Osteocyte (in vitro differentiated cells): ENCODE measurements at places on chromosomes 2 and 18.

DNA sequence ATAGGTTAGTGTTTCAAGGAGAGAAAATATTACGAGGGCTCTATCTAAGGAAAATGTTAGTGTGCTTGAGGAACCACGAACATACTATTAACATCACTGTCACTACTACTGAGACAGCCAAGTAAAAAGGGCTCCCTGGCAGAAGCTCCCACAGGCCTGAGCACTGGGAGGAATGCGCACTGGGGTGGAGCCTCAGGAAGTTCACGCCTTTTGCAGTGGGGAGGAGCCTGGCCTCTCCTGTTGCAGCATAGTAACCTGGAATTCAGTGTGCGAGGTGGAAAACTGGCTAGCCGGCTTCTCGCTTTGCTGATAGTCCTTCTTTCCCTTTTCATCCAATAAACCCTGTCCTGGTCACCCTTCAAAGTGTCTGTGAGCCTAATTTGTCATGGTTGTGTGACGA, 250.3 kb downstream of the ERBB4 start:
- DNase-seq, result no peak
- H3K4me1 ChIP-seq, result no peaks in the 10 kb centered on the region
- no peaks in the 10 kb centered on the region for H3K36me3 ChIP-seq
- no peak overlapping the region for H3K27ac ChIP-seq
- H3K4me3 ChIP-seq, result no peak overlapping the region

DNA sequence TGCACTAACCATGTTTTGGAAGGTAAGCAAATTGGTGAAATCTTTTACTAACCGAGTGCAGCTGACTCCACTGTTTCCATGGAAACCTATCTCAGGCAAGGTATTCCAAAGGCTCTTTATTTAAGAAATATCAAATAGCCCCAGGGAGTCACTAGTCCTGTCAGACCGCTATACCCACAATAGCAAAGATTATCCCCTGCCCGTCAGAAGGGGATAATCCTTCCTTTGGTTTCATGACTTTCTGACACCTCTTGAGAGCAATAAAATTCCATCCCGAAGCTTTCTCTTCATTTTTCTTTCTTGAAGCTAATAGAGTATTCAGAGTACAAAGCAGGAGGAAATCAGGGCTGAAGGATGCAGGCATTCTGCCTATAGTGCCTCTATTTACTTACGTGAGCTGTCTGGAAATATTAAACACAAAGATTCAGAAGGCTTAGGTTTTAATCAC, 34.7 kb upstream of the MAP2 start:
- H3K4me3 ChIP-seq, result no peak overlapping the region
- H3K4me1 ChIP-seq, result no peaks in the 10 kb centered on the region
- H3K27me3 ChIP-seq, result peaks cover 1% of the 10 kb centered on the region

DNA sequence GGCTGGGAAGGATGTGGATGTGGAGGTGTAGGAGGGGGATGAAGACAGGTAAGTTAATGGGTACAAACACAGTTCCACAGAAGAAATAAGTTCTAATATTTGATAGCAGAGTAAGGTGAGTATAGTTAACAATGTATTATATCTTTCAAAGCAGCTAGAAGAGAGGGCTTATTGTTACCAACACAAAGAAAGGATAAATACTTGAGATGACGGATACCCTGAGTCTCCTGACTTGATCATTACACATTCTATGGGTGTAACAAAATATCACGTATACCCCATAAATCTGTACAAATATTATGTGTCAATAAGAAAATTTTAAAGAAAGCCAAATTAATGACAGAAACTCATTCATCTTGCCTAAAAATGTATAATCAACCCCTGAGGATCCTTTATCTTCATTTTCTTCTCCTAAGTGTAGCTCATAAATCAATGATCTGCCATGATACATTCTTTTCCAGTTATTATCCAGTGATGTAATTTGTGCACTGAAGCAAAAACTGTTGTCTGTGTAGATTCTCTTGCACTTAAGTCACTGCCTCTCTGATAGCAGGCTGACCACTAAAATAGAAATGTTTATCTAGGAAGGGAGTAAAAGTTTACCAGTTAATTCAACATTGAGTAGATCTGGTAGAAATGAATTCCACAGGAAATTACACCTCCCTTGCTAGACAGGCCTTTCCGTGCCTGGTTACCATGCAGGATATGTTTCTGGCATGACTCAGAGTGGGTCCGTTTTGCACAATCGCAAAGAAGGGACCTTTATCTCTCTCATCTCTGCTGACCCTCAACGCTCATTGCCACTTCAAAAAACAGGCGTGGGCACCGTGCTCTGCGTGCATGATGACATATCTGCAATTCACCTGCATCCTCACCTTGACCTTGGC, 249.7 kb upstream of the NCKAP5 start:
- H3K4me1 ChIP-seq, result peaks cover 73% of the 10 kb centered on the region
- DNase-seq, result no peak
- peak overlapping the region; percentile 67 for H3K27ac ChIP-seq
- no peaks in the 10 kb centered on the region for H3K36me3 ChIP-seq
- H3K4me3 ChIP-seq, result no peak overlapping the region
- no peaks in the 10 kb centered on the region for H3K27me3 ChIP-seq

DNA sequence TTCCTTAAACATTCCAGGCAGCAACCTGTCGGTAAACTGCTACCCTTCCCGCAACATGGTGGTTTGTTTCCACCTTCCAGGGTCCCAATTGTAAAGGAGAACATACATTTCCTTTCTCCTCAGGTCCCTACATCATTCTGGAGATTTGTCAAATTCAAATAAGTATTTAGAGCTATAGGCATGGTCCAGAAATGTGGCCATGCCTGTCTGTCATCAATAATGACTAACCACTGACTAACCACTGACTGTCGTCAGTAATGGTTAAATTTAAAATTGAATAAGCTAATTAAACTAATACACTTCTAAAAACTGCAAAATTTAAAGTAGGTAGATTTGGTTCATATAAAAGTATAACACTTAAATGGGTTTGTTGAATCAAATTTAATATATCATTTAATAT, 984.0 kb upstream of the SLC39A10 start:
- no peaks in the 10 kb centered on the region for H3K36me3 ChIP-seq
- peaks cover 13% of the 10 kb centered on the region for H3K27me3 ChIP-seq
- no peak overlapping the region for H3K27ac ChIP-seq

DNA sequence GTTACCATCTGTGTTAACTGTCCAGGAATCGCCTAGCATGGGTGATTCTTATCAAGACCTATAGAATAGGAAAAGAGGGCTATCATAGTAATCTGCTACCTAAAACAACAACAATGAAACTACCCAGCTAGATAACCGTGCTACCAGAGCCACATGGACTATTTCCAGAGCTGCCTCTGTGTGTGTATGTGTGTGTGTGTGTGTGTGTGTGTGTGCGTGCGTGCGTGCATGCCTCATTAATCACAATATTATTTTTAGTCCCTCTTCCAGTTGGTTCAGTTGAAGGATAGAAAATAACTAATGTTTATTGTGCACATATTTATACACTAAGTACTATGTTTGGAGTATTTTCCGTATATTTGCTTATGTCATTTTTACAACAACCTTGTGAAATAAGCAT, 201.1 kb downstream of the SP3 start:
- H3K36me3 ChIP-seq, result peaks cover 2% of the 10 kb centered on the region
- peaks cover 7% of the 10 kb centered on the region for H3K4me1 ChIP-seq
- no peak for DNase-seq

DNA sequence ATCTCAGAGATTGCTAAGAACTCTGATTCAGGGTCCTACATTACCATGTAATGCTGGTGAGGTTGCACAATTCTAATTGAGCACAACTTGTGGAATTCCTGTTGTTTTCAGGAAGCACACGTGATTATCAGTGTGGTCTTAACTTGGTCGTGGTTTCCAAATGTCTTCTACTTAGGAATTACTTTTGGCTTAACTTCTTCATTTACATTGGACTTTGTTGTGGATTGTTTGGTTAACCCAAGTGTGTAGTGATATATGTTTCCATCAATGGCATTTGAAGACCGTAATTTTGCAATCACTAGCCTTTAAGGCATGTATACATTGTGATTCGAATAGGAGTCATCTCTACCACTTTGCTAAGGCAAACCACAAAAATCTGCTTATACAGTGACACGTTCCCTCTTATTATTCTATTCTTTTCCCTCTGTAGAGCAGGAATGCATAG, 373.3 kb downstream of the IRS1 start:
- DNase-seq, result no peak
- H3K4me1 ChIP-seq, result peaks cover 63% of the 10 kb centered on the region
- H3K27ac ChIP-seq, result peak overlapping the region; percentile 23
- no peak overlapping the region for H3K4me3 ChIP-seq
- H3K27me3 ChIP-seq, result no peaks in the 10 kb centered on the region

DNA sequence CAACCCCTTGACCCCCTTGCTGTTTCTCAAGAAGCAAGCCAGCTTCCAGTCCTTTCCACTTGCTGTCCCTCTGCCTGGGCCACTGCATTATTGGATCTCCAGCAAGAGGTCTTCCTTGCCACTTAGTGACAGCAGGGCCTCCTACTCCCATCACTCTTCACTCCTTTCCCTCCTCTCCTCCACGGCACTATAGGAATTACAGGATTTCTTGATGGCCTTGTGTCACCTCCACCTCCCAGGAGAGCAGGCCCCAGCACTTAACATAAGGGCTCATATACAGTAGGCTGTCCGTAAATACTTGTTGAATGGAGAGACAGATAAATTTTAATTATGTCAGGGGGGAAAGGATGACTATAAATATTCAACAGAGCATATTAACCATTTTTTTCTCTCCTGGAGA, 129.4 kb downstream of the SP3 start:
- no peaks in the 10 kb centered on the region for H3K36me3 ChIP-seq
- peaks cover 13% of the 10 kb centered on the region for H3K4me1 ChIP-seq
- DNase-seq, result no peak
- H3K27ac ChIP-seq, result no peak overlapping the region

GRCh38 chr2:3280683-3281520, 96.7 kb downstream of the EIPR1 start:
- no peaks in the 10 kb centered on the region for H3K4me1 ChIP-seq
- no peak for DNase-seq
- H3K36me3 ChIP-seq, result no peaks in the 10 kb centered on the region
- H3K27ac ChIP-seq, result no peak overlapping the region
- H3K27me3 ChIP-seq, result no peaks in the 10 kb centered on the region
- H3K4me3 ChIP-seq, result no peak overlapping the region

DNA sequence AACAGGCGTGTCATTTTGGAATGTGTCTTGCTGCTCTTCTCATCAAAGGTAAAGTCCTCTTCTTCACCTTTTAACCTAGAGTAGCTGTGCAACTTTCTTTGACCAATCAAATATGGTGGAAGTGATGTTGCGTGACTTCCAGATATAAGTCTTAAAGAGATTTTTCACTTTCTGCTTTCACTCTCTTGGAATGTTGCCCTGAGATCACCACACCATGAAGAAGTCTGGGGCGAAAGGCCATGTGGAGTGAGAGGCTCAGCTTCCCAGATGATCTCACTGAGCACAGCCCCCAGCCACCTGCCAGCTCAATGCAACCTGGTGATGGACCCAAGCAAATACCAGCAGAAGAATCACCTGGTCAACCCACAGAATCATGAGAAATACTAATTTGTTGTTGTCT, 7.1 kb upstream of the GALNT3 start:
- no peaks in the 10 kb centered on the region for H3K36me3 ChIP-seq
- H3K4me3 ChIP-seq, result no peak overlapping the region
- H3K4me1 ChIP-seq, result no peaks in the 10 kb centered on the region
- no peak for DNase-seq

- no peak for DNase-seq
- no peaks in the 10 kb centered on the region for H3K27me3 ChIP-seq
- H3K4me1 ChIP-seq, result peaks cover 7% of the 10 kb centered on the region
- no peaks in the 10 kb centered on the region for H3K36me3 ChIP-seq
- H3K27ac ChIP-seq, result no peak overlapping the region
Observed at GRCh38 chr2:4900861-4901770, 791.1 kb upstream of the SOX11 start.

- H3K4me3 ChIP-seq, result no peak overlapping the region
- no peaks in the 10 kb centered on the region for H3K27me3 ChIP-seq
- H3K27ac ChIP-seq, result no peak overlapping the region
- H3K4me1 ChIP-seq, result no peaks in the 10 kb centered on the region
Observed at GRCh38 chr2:34815052-34815741, 1216.1 kb upstream of the FAM98A start.

DNA sequence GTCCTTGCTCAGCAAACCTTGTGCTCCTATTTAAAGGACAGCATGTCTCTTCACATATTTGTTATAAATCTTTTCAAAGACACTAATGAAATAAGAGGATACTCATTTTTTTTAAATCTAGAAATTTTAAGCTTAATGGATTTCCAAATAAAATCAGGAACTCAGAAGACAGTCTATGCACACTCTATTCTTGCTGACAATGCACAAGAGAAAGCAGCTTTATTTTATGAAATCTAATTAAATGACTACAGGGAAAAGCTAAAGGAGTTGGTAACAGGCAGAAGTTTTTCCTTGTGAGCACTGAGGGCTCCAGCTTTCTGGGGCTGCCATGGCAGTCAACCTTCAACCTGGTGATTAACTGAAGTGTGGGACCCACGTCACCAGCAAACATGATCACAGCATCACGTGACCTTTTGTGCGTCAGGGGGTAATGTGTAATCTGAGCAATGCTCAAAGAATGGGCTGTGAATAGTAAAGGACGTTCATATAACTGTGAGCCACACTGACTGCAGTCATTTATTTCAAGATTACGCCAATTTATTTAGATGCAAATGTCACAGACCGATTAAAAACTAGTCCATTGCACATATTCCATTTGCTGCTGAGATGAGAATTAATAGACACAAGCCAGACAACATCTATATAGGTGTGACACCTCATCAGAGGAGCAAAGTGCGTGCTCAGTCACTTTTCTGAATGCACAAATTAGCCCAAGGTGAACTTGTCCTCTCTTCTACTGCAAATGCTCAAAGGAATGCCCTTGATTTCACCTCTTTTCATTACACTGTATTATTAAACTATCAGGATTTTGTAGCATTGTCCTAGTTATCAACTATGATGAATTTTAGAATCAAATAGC, 11.6 kb upstream of the DNER start:
- H3K4me1 ChIP-seq, result no peaks in the 10 kb centered on the region
- no peaks in the 10 kb centered on the region for H3K36me3 ChIP-seq
- no peak overlapping the region for H3K4me3 ChIP-seq
- H3K27me3 ChIP-seq, result peaks cover 16% of the 10 kb centered on the region
- DNase-seq, result no peak
- no peak overlapping the region for H3K27ac ChIP-seq

DNA sequence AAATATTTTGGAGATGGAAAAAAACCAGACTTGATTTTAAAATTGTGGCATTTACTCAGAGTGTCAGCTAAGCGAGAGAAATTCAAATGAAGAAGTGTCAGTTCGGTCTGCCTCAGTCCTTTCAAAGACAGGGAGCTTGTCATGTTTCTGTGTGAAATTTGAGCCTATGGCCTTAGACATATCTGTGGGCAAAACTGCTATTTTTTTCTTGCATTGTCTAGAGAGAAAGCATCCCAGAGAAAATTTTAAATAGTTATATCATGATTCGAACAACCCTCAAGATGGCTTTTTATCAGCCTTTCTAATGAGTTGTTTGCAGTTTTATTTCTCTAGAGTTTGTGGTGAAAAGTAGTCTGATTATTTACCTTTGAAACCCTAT, 50.2 kb upstream of the KCNE4 start:
- H3K4me3 ChIP-seq, result no peak overlapping the region
- peaks cover 37% of the 10 kb centered on the region for H3K4me1 ChIP-seq
- H3K36me3 ChIP-seq, result peaks cover 10% of the 10 kb centered on the region
- DNase-seq, result no peak
- peak overlapping the region; percentile 84 for H3K27ac ChIP-seq
- no peaks in the 10 kb centered on the region for H3K27me3 ChIP-seq

GRCh38 chr18:55908901-55909366, 320.9 kb upstream of the TCF4 start:
- DNase-seq, result no peak
- no peaks in the 10 kb centered on the region for H3K27me3 ChIP-seq
- no peaks in the 10 kb centered on the region for H3K36me3 ChIP-seq
- H3K4me3 ChIP-seq, result no peak overlapping the region

- H3K27me3 ChIP-seq, result peaks cover 25% of the 10 kb centered on the region
- no peak overlapping the region for H3K4me3 ChIP-seq
- no peak overlapping the region for H3K27ac ChIP-seq
- DNase-seq, result no peak
- H3K36me3 ChIP-seq, result no peaks in the 10 kb centered on the region
Observed at GRCh38 chr2:240982821-240983281, 15.6 kb upstream of the SNED1 start.
